CD4-positive, alpha-beta memory T cell (primary cell): ENCODE measurements at places on chromosomes 16 and 17. TPM values are rescaled to one million over a fixed set of nuclear protein-coding genes. Genes with fewer than 3 reads are reported as not detected.

DNA sequence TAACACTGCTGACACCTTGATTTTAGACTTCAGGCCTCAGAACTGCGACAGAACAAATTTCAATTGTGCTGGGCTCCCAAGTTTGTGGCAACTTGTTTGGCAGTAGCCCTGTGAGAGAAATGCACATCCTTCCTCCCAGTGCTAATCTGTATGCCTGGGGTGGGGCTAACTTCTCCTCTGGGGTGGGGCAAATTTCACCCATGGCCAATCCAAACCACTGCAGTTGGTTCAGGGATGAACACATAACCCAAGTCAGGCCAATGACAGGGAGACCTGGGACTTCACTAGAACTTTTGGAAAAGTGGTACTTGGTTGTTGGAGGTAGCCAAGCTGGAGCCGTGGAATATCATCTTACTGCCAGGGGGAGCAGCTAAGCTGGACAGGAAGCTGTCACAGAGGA, 56.3 kb downstream of the ABCC6 start:
- DNase-seq = no peak

GRCh38 chr17:19857640-19858039, 10.1 kb downstream of the ULK2 start:
- no peak for DNase-seq

- DNase-seq = no peak
Measured at GRCh38 chr16:86585821-86586611, 7.7 kb downstream of the FOXL1 start.

- no peak for DNase-seq
Measured at GRCh38 chr17:32824334-32824733, 52.6 kb downstream of the MYO1D start.

NEUROD2 gene
- total RNA-seq = not detected

TGFB1I1 gene
- total RNA-seq = 0.42 TPM

GRCh38 chr17:82559566-82560251, 40.2 kb downstream of the FOXK2 start:
- DNase-seq = no peak

SETD6 gene
- total RNA-seq = 34.2 TPM

AMZ2 gene
- total RNA-seq = 81.2 TPM

LRRC37A gene
- total RNA-seq = 11.9 TPM

GRCh38 chr16:15650698-15651171, 690 bp downstream of the NDE1 start:
- peak; percentile 36 for DNase-seq

DNA sequence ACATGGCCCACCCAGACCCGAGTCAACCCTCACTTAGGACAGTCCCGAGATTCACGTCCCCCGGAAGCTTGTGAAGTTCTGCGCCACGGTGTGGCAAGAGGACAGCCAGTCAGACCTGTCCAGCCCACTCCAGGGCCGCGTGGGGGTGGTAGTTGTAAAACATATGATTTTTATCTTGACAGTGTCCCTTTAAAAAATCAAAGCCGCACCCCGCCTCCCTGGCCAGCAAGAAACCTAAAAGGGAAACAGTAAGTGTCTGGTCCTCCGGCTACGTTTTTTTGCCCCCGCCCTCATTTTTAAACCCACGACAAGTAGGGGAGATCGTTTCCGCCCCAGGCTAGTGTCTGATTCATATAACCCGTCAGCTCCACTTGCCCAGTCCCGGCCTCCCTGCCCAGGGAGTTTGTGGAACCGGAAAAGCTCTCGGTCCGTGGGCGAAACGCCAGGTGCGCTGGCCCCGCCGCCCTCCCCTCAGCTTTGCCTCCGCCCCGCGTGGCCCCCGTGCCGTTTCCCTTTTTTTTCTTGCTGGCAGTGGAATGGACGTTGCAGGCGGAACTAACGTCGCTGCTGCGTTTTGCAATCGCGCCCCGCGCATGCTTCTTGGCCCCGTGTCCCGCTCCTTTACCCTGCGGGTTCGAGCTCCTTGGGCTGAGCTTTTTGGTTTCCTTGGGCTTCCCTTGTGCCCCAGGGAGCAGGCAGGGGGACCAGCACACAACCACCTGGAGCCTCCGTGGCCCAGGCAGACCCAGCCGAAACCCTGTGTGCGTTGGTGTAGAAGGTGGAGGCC, 13.3 kb upstream of the NUDT16L1 start:
- DNase-seq = no peak

DNA sequence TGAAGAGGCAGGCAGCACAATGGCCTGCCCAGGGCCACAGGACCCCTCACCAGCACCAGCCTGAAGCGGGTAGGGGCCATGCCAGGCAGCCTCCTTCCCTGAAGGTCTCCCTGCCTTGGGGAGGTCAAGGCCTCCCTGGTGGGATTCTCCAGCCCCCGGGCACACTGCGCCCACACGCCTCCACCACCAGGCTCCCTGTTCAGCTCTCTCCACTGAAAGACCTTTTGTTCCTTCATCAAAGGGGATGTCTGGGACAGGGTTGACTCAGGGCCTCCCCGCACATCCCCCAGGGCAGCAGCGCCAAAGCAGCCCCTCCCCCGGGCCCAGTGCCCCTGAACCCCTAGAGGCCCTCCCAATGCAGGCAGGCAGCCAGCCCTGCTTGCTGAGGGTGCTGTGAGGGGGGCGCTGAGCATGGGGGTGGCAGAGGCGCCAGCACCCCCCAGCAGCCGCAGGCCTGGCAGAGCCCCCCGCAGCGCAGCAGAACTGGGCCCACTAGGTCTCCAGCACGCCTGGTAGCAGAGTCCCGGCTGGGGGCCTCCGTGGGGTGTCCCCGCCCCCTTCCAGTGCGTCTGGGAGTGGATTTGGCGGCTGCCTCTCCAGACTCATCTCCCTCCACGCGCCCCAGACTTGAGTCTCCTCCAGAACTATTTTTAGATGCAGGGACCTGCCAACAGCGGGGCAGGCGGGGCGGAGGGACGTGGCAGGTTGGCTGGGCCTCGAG, 13.1 kb downstream of the BCAR1 start:
- DNase-seq = no peak

DNA sequence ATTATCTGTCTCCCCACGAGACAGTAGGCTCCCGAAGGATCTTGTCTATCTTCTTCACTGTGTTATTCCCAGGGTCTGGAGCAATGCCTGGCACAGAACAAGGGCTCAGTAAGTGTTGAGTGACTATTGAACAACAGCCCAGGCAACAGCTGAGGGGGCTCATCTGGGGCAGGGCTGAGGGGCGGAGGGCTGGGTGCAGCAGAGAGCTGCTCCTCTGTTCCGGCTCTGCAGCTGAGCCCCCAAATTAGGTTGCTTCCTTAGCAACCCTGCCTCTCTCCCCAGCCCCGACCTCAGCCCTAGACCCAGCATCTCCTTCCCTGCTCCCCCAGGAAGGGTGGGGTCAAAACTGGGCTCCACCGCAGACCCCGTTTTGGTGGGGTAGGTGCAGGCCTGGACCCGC, 32.2 kb downstream of the ITGAE start:
- DNase-seq = no peak

SLC16A6 gene
- total RNA-seq = 6.9 TPM

DNA sequence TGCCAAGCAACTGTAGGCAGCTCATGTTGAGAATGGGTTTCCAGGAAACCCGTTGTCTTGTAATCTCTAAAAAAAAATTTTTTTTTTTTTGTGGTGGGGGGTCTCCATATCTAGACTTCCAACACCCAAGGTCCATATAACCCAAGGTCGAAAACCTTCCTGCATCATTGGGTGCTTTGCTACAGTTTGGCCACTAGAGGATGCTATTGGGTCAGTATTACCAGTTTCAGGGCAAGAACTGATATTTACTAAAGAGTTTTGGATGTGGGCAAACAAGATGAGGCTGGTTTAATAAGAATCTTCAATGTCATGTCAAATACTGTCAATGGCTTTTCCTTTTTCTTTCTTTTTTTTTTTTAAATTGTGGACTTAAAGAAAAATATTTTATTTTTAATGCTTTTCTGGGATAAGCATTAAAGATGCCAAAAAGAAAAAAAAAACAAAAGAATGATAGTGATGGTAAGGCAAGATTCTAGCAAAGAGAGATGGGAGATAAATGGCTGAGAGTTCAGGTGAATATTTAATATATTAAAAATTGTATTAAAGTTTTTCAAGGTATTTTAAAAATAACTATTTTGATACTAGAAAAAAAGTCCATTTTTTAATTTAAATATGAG, 62.2 kb downstream of the DHRS7C start:
- DNase-seq = peak; percentile 19

GRCh38 chr17:41308251-41308917, 725 bp downstream of the KRTAP16-1 start:
- DNase-seq = peak; percentile 88

DNA sequence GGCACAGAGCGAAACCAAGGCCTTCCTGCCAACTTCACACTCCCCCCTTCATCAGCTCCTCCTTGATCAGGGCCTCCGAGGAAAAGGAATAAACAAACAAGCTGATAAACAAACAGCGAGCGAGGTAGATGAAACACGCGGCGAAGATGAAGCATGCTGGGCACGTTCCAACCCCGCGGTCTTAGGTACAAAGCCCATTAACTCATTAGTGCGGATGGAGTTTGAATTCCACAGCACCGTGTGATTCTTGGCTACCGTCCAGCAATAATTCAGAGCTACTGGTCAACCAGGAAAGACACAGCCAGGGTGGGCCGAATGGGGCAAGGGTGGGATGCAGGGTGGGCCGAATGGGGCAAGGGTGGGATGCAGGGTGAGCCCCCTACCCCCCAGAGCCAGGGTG, 67.3 kb downstream of the RBFOX3 start:
- DNase-seq = no peak

HSF5 gene
- total RNA-seq = 2.4 TPM

DNA sequence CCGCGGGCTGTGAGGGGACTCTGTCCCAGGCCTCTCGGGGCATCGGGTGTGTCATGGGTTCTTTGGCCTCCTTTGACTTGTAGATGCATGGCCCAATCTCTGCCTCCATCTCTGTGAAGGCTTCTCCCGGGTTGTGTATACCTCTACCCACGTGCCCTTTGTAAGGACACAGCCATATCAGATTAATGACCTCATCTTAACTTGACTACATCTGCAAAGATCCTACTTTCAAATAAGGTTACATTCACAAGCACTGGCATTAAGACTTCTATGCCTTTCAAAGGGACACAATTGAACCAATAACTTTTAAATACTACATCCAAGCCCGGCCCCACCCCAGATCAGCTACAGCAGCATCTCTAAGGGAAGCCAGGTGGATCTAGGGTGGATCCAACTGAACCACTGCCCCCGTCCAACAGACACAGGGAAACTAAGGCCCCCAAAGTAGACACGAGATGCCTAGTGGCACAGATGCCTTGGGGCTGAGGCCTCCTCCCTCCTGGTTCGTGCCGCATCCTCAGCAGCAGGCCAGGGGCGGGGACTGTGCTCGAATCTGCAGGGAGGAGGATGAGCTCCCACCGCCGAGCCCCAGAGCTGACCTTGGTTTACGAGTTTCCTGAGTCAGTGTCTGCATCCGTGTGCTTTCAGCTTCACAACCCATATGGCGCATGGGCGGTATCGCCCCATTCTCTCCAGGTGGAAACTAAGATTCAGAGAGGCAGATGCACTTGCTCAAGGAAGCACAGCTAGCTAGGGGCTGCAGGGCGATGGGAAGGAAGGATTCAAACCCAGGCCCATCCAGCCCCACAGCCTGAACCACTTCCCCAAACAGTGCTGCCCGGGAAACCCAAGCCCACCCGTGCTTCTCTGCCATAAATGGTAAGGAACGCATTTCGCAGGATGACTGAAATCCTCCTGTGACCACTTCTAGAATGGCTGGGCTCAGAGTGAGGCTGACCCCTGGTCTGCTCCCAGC, 353.3 kb downstream of the C16orf95 start:
- no peak for DNase-seq

DNA sequence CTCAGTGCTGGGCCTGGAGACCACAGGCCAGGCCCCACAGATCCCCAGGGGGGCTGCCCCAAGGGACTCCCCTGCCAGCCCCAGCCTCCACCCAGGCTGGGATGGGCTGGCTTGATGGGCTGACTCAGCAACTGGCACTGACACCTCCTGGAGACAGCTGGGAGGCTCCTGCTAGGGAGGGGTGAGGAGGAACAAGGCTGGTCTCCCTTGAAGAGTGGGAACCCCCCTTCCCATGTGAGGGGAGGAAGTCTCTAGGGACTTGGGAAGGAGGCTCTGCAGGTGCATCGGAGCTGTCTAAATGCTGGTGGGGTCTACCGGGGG, 10.4 kb downstream of the NHERF1 start:
- no peak for DNase-seq

LGALS3BP gene
- 44.8 TPM for total RNA-seq

GRCh38 chr17:61335105-61335844, 64.4 kb upstream of the TBX2 start:
- DNase-seq = no peak

DNA sequence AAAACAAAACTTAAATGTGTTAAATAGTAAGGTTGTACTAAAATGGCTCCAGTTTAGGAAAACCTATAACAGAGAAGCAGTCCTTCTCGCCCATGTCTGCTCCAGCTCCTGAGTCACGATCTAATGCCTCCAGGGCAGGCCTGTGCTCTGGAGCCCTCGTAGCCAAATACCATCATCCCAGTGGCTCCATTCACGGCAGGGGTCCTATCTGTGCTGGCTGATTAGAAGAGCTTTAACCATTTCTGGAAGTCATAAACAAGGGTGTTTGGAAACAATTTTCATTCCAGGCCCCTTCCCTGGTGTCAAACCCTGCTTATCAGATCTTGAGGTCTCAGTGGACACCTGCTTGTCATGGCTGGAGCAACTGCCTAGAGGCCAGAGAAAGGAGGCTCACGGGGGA, 336.9 kb downstream of the SOX9 start:
- no peak for DNase-seq

FN3K gene
- total RNA-seq = 8.1 TPM

- DNase-seq = no peak
Measured at GRCh38 chr17:62927083-62927482, 39.0 kb upstream of the TANC2 start.

GRCh38 chr17:7296189-7296861, 1.9 kb upstream of the YBX2 start:
- DNase-seq = peak; percentile 51

MYL11 gene
- total RNA-seq = not detected

VAT1L gene
- total RNA-seq = not detected

RAC3 gene
- total RNA-seq = 0.86 TPM

- DNase-seq = no peak
Measured at GRCh38 chr17:67594115-67594880, 123.4 kb upstream of the NOL11 start.

CACNG3 gene
- total RNA-seq = not detected

- peak; percentile 32 for DNase-seq
Measured at GRCh38 chr16:89363621-89364393, 126.6 kb downstream of the ANKRD11 start.
